Activated CD4-positive, alpha-beta T cell treated with anti-CD3 and anti-CD28 coated beads for 24 hours (primary cell): ENCODE measurements at places on chromosomes 3 and 15.

DNA sequence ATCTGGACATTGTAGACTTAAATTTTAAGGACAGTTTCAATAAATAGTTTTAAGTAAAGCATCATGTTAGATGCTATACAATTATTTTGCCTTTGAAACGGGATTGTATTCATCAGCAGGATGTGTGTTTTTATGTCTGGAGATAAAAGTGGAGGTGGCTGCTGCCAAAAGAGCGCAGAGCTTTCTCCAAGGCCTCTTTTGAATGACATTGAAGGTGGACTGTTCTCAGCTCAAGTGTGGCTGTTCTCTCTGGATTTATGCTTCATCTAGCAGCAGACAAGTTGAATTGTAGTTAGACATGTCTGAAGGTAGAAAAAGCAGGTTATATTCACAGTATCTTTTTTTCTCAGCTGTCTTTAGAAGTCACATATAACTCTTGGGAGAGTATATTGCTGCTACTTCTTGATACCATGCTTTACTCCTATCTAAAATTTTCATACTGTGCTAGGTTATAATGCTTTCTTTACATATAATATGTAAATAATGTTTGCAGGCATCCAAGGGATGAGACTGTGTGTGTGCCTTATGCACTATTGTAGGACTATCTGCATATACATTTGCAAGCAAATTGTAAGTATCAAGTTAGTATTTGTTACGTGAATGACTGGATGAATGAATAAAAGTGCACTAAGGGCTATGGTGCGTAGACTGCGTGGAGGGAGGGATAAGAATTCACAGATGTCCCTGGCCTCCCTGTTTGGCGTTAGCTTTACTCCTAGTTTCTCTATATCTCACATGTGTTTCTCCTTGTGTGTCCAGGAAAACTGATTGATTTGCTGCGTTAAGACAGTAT lies 340.1 kb downstream of the NAALADL2 start:
- no peak for DNase-seq

DNA sequence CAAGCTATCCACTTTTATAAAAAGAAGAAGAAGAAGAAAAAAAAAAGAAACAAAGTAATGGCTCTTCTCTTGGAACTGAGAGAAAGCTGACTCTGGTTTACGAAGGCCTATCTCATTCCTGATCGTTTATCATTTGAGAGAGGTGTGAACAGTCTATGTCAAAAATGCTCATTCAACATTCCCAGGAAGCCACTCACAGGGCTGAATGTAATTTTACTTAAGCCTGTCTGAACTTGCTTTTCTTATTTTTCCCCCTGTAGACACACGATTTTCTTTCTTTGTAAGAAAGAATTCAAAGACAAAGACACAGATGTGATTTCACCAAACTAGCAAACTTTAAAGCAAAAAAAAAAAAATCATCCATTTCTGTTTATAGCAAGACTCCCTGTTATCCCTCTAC lies 805.8 kb downstream of the FHIT start:
- DNase-seq = no peak

DNA sequence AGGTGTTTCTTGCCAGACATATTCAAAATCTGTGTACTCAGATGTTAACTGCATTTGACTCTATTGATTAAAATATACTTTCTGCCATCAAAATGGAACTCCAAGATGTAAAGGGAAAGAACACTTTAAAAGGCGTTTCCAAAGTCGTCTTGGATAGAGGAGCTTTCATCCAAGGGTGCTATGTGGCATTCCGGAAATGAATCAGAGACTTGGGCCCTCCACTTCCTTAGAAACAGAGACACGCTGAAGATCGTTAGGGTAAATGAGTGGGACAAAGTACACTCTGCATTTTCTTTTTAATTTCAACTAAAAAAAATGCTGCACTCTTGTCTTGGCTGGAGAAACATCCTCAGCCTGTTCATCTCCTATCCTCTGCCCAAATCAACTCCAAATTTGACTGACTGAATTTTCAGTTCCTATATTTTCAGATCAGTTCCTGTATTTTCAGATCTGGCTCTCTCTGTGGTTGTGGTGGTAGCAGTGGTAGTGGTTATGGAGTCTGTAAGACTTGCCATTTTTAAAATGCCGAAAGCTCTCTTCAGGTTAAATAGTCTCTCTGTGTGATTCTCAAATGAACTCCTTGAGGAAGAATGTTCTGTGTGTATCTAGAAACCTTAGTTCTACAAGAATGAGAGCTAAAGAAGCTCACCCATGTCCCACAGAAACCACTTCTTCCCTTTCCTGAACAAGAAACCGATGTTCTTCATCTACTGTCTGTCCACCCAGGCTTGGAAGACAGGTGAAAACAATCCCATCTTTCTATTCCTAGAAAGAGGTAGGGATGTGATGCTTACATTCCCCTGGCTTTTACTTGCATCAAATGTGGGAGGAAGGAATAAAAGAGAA lies 156.8 kb upstream of the ICE2 start:
- DNase-seq = no peak

- DNase-seq = no peak
Observed at GRCh38 chr15:43293432-43293831, 26.7 kb upstream of the TGM5 start.

GRCh38 chr15:79003301-79003700 lies 58.5 kb upstream of the CTSH start:
- no peak for DNase-seq

DNA sequence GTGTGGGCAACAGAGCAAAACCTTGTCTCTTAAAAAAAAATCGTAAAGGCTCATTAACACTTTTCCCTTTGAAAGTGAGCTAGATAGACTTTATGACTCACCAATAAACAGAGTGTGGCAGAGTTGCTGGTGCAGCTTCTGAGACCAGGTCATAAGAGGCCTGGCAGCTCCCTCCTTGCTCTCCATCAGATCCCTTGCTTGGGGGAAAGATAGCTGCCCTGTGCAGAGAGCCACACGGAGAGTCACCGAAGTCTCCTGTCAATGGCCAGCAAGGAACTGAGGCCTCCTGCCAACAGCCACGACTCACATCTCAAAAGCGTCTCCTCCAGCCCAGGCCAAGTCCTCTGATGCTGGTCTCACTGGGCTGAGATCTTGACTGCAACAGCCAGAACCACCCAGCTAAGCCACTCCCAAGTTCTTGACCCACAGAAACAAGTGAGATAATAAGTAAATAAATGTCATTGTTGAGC lies 8.7 kb upstream of the GP9 start:
- no peak for DNase-seq

- DNase-seq = no peak
Observed at GRCh38 chr15:65547841-65548240, 17.6 kb downstream of the HACD3 start.

GRCh38 chr15:32979710-32980109 lies 214.8 kb downstream of the FMN1 start:
- no peak for DNase-seq

- DNase-seq = no peak
Observed at GRCh38 chr3:54949491-54950044, 21.7 kb upstream of the LRTM1 start.

DNA sequence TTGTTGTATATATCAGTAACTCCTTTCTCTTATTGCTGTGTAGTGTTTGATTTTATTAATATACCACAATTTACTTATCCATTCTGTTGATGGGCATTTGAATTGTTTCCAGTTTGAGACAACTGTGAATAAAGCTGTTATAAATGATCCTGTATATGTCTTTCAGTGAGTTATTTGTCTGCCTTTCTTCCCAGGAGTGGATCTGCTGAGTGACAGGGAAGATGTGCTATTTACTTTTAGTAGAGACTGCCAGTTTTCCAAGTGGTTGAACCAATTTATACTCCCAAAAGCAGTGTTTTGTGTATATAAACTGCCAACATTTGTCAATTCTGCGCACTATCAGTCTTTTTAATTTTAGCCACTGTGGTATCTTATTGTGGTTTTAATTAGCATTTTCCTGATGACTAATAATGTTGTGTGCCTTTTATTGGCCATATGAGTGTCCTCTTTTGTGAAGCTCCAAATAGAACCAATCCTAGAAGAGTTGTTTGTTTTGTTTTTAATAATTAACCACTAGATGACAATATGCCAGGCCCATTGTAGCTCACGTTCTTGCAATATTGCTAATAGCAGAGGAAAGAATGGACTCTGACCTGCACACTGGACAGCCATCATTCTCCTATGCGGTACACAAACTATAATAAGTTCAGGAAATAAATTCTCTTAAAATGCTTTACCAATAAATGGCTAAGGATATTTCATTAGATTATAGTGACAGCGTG lies 25.3 kb downstream of the TRANK1 start:
- DNase-seq = no peak
